MG63 (cell line): ENCODE measurements at places on chromosomes 6 and 20. TPM values are rescaled to one million over a fixed set of nuclear protein-coding genes. Genes with fewer than 3 reads are reported as not detected.
A peak's percentile ranks its signal among the peaks of the same experiment; 100 is the strongest.

ZGPAT gene
- 23.9 and 46.2 TPM in 2 replicates for total RNA-seq

ACTR5 gene
- 9.8 and 16.4 TPM in 2 replicates for total RNA-seq

PPT2 gene
- 2.9 and 5.9 TPM in 2 replicates for total RNA-seq

NHLRC1 gene
- total RNA-seq, result 0.49 TPM in 1 of 2 replicates, not detected in the other

HLA-C gene
- total RNA-seq, result 252 and 364 TPM in 2 replicates

SPATS1 gene
- total RNA-seq, result not detected in 2 replicates

FOXS1 gene
- 0.07 TPM in 1 of 2 replicates, not detected in the other for total RNA-seq

DNA sequence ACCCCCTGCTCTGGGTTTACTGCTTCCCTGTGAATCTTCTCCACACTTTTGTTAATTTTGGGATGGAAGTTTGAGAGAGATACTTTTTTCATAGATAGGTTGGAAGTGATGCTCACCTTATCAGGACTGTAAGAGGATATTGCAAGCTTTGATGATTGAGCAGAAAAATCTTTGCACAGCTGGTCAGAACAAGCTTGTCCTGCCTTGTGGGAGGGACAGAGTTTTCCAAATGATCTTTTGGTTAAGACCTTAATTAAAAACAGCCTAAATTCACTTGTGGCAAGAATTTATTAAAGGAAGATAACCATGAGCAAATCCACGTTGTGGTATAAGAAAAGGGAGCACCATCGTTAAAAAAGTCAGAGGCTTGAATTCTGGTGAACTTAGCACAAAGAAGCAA is 32.2 kb downstream of the E2F3 start:
- no peak for DNase-seq

DNA sequence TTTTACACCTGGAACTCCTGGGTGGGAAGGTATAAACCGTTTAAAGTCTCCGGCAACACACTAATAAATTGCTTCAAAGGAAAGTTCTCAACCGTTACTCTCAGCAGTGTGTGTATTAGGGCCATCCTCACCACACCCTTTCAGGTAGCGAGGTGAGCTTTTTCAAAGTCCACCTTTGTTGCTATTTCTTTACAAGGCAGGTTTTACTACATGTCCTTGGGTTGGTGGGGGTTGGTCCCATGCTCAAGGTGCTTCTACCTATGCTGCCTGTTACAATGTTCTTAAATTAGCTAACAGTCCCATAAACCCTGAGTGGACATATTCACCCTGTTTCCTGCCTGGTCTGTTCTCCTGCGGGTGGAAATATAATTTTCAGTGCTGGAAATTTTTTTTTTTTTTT is 13.2 kb upstream of the OSER1 start:
- no peak for DNase-seq

GRCh38 chr6:53033764-53034163 is 31.4 kb upstream of the FBXO9 start:
- DNase-seq, result peak; percentile 61

GRCh38 chr20:52234302-52235045 is 42.9 kb upstream of the ZFP64 start:
- DNase-seq, result no peak

DNA sequence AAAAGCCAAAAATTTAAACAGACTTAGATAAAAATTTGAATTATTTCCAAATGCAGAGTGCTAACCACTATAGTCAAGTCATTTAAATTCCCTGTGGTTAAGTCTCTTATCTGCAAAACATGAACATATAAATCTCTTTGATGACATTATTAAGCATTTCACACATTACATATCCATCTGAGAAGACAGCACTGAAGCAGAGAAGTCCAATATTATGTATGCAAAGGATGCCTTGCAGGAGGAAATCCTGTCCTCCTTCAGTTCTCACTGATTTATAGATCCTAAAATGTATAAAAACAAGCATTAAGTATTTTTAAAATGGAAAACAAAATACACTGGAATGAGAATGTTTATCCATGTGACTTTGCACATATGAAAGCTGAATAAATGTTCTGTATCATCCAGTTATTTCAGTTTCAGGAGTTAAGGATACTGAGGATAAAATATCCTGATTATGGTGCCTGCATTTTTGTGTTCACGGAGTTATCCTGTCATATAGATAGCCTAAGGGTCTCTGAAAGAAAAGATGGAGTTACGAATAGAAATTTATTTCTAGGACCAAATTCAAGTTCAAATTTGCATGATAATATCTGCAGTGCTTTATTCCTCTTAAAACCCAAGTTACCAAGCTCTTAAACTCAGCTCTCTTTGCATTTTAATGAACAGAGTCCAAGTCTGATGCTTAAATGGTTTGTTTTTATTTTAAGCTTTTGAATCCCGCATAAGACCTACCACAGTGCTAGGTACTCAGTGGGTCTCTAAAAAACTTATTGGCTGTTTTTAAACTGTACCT is 145.4 kb downstream of the PRKN start:
- DNase-seq, result no peak

- DNase-seq, result no peak
Measured at GRCh38 chr20:50123418-50123817, 10.5 kb upstream of the UBE2V1 start.

DNA sequence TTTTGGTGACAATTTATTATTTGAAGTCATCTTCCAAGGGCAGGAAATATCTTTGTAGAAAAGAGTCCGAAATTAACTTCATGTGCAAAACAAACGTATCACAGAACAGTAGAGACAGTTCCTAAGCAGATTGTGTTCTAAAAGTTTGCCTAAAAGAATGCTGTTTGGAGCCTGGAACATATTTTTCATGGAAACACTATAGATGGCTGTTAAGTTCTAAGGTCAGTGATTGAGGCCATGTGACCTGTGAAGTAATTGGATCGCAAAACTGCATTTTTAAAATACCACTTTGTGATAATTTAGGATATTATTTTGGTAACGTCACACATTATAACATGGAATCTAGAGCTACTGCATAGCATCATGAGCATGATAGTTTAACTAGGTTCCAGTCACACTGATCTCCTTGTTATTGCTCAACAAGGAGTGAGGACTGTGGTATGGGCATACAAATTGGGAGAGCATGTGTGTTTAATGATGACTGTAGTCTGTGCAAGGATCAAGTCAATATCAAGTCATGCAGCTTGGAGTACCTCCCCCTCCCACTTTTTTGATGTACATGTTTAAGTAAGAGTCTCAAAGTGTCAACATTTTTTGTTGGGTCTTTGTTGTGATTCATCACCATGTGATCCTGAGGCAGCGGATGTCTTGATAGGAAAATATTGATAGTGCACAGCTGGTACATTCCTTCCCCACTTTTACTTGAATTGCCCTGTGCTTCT is 609.3 kb upstream of the CITED2 start:
- DNase-seq, result no peak

DNA sequence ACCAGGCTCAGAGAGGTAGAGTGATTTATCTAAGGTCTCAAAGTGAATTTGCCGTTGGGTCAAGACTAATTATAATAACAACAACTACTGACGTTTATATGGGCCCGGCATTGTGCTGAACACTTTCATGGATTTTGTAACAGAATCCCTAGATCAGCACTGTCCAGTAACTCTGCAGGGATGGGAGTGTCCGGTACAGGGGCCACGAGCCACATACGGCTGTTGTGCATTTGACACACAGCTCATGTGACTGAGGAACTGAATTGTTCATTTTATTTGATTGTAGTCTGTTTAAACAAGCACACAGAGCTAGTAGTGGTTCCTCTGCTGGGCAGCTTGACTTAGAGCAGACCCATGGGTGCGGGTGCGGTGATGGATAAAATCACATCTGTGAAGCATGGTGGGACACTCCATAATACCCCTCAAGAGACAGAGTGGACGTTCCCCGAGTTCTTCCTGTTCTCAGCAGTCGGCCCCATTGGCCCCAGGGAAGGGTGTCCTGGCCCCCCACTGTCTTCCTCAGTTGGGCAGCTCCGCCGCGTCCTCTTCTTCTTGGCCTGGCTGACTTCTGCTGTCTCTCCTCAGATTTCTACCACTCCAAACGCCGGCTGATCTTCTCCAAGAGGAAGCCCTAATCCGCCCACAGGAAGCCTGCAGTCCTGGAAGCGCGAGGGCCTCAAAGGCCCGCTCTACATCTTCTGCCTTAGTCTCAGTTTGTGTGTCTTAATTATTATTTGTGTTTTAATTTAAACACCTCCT is 6.8 kb downstream of the CDKN1A start:
- no peak for DNase-seq

DNA sequence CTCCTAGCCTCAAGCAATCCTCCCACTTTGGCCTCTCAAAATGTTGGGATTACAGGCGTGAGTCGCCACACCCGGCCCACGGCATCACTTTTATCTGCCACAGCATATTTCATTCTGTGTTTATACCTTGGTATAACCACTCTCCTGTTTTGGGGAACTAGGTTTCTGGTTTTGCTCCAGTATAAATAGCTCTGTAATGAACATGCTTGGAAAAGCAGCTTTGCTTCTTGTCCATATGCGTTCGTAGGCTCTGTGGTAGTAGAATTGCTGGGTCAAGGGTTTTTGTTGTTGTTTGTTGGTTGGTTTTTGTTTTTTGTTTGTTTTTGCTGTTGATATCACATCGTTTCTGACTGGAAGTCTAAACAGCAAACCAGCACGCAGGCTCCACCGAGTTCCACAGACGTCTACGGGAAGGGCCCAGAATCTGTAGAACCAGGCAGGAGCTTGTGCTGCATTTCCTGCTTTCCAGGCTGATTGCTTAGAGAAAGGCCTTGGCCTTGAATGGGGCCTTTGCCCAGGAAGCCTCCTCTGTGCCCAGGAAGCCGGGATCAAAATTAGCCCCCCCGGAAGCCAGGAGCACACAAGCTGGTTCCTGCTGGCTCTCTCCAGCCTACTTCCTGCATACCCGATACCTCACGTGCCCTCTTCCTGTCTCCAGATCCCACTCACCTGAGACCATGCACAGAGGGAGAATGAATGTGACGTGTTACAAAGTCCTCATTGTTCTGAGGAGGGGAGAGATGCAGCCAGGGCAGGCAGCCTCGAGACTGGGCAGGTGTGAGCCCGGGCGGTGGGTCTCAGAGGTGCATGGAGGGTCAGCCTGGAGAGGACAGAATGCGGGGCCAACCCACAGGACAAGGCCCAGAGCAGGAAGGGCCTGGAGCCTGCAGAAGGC is 34.7 kb downstream of the AAR2 start:
- no peak for DNase-seq

- no peak for DNase-seq
Measured at GRCh38 chr6:88376768-88377387, 210.7 kb upstream of the CNR1 start.

- peak; percentile 60 for DNase-seq
Measured at GRCh38 chr20:62808211-62808865, 3.7 kb downstream of the OGFR start.

- DNase-seq, result no peak
Measured at GRCh38 chr20:48364688-48365421, 462.9 kb downstream of the PREX1 start.

GRCh38 chr6:135555550-135555949 is 58.0 kb upstream of the AHI1 start:
- DNase-seq, result no peak

DNA sequence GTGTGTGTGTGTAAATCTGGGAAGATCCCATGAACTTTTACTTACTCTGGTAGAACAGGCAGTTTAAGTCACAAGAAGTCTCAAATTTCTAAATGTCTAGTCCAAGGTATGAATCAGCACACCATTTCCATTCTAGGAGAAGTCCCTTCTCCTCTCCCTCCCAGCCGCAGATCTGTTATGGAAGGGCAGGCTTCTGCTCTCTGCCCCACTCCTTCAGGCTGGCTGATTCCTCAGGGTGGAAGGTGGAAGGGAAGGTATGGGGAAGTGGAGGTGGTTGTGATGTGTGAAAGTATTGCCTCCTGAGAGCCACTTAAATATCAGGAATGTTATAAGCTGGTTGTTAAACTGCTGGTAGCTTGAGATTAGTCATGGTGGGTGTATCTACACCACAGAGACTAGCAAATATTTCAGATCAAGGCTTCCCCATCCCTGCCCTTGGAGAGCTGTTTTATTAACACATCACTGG is 44.5 kb upstream of the LAMA4 start:
- peak; percentile 33 for DNase-seq

DNA sequence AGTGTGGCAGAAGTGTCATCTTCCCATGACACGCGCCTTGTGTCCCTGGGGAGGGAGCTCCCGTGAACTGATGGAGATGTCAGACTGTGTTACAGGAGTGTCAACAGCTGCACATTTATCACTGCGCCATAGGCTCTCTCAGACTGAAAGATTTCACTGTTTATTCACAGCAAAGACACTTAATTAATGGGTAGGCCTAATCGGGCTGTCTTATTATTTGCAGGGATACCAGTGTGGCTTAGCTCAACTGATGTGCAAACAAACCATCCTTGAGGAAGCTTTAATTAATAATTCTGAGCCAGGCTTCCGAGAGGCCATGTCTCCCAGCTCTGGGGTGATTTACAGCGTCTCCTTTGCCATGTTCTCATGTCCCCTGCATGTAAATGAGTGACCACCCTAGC is 771.0 kb downstream of the QKI start:
- DNase-seq, result no peak

- no peak for DNase-seq
Measured at GRCh38 chr20:16445482-16445881, 127.8 kb downstream of the KIF16B start.

DNA sequence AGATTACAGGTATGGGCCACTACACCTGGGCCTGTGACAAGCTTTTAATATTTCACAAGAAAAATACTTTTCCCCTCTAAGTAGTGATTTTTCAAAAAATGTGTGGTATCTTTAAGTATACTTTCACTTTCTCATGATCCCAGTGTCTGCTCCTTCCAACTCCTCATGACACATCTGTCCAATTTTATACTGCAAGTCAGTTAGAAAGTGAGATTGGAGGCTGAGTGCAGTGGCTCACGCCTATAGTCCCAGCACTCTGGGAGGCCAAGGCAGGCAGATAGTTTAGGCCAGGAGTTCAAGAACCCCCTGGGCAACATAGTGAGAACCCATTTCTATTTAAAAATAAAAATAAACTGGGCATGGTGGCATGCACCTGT is 20.2 kb downstream of the PIM1 start:
- DNase-seq, result peak; percentile 29

DNA sequence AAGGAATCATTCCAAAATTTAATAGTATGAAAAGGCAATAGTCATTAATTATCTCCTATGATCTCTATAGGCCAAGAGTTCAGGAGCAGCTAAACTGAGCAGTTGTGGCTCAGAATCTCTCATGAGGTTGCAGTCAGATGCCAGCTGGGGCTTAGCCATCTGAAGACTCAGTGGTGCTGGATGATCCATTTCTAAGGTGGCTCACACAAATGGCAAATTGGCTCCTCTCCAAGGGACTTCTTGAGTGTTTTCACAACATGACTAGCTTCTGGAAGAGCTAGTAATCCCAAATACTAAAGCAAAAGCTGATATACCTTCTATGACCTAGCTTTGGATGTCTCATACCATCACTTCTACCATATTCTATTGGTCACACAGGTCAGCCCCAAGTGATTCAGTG is 104.2 kb downstream of the HAO1 start:
- no peak for DNase-seq

- no peak for DNase-seq
Measured at GRCh38 chr20:4369798-4370124, 351.9 kb upstream of the PRND start.

GRCh38 chr6:158475344-158476302 is 84.3 kb upstream of the TMEM181 start:
- DNase-seq, result no peak

DNA sequence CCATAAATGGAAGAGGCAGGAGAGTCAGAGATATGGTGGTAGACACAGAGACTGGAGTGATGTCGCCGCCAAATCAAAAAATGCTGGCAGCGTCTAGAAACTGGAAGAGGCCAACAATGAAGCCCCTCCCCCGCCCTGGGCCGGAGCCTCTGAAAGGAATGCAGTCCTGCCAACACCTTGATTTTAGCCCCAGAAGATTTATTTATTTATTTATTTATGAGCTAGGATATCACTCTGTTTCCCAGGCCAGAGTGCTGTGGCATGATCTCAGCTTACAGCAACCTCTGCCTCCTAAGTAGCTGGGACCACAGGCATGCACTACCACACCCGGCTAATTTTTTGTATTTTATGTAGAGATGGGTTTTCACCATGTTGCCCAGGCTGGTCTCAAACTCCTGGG is 82.6 kb upstream of the CCDC167 start:
- DNase-seq, result no peak
